T-helper 2 cell treated with Interferon-gamma antibody and Interleukin-4, amounts not matched to agents 100 ng/mL and 5 ng/mL, for 36 hours (primary cell): ENCODE measurements at places on chromosomes 6 and 20. TPM values are rescaled to one million over a fixed set of nuclear protein-coding genes. Genes with fewer than 3 reads are reported as not detected.

SNTA1 gene
- total RNA-seq = 2.5 and 2.6 TPM in 2 replicates

HLA-DRA gene
- total RNA-seq = 81.8 and 88.4 TPM in 2 replicates

MICA gene
- 9.3 and 11.8 TPM in 2 replicates for total RNA-seq

CRISP2 gene
- total RNA-seq = not detected in 2 replicates

FHL5 gene
- total RNA-seq = not detected in 2 replicates

GATA5 gene
- not detected in 2 replicates for total RNA-seq

CD40 gene
- total RNA-seq = 0.43 and 0.61 TPM in 2 replicates

GPX5 gene
- not detected in 2 replicates for total RNA-seq

BTN1A1 gene
- not detected in 2 replicates for total RNA-seq

KIFC1 gene
- 123 and 127 TPM in 2 replicates for total RNA-seq

SLC35F1 gene
- not detected in 2 replicates for total RNA-seq

UBD gene
- total RNA-seq = 0.61 and 1.0 TPM in 2 replicates

TNNC2 gene
- 0.36 TPM in 1 of 2 replicates, not detected in the other for total RNA-seq

CHD6 gene
- 34.2 and 34.9 TPM in 2 replicates for total RNA-seq

CDH4 gene
- total RNA-seq = 0.05 TPM in 1 of 2 replicates, not detected in the other

NRSN1 gene
- not detected in 2 replicates for total RNA-seq

TBX18 gene
- not detected in 2 replicates for total RNA-seq

BPIFA1 gene
- not detected in 2 replicates for total RNA-seq

AIF1 gene
- total RNA-seq = 67.9 and 70.2 TPM in 2 replicates

BMP5 gene
- total RNA-seq = not detected in 2 replicates

KIZ gene
- total RNA-seq = 12.1 and 15.5 TPM in 2 replicates

SCUBE3 gene
- total RNA-seq = not detected in 2 replicates

THBD gene
- not detected in 2 replicates for total RNA-seq

ULBP1 gene
- total RNA-seq = 0.27 and 0.39 TPM in 2 replicates

SCAND1 gene
- 35.4 and 37.9 TPM in 2 replicates for total RNA-seq

SIRPD gene
- 0.20 and 0.23 TPM in 2 replicates for total RNA-seq

SYCP2 gene
- total RNA-seq = 8.5 and 9.0 TPM in 2 replicates

WFDC5 gene
- total RNA-seq = not detected in 2 replicates

SLC26A8 gene
- not detected in 2 replicates for total RNA-seq

SLC22A2 gene
- not detected in 2 replicates for total RNA-seq

MACROD2 gene
- not detected in 2 replicates for total RNA-seq

CPNE5 gene
- 2.2 and 2.5 TPM in 2 replicates for total RNA-seq

GPRC6A gene
- total RNA-seq = not detected in 2 replicates

RBBP8NL gene
- not detected in 2 replicates for total RNA-seq

CCN5 gene
- total RNA-seq = not detected in 2 replicates

PPP1R14C gene
- total RNA-seq = 0.27 TPM in 1 of 2 replicates, not detected in the other

ALDH8A1 gene
- total RNA-seq = 2.7 and 2.9 TPM in 2 replicates

HEY2 gene
- not detected in 2 replicates for total RNA-seq

TXLNB gene
- total RNA-seq = 0.36 and 0.55 TPM in 2 replicates

RHAG gene
- not detected in 2 replicates for total RNA-seq

ID1 gene
- total RNA-seq = 0.18 and 0.59 TPM in 2 replicates

GPX6 gene
- total RNA-seq = not detected in 2 replicates

RUNX2 gene
- total RNA-seq = 34.7 and 39.3 TPM in 2 replicates

ADAT2 gene
- 21.5 and 21.8 TPM in 2 replicates for total RNA-seq

ZFAND3 gene
- total RNA-seq = 34.6 and 38.3 TPM in 2 replicates

TRIM15 gene
- 0.25 TPM in 1 of 2 replicates, not detected in the other for total RNA-seq

NT5DC1 gene
- 47.9 TPM in 2 replicates for total RNA-seq

CFB gene
- not detected in 2 replicates for total RNA-seq

CCDC170 gene
- not detected in 2 replicates for total RNA-seq

NRN1 gene
- total RNA-seq = 0.86 and 1.1 TPM in 2 replicates

SLC32A1 gene
- not detected in 2 replicates for total RNA-seq

ZSCAN23 gene
- 0.43 and 0.86 TPM in 2 replicates for total RNA-seq

GTSF1L gene
- 0.23 TPM in 1 of 2 replicates, not detected in the other for total RNA-seq

C6orf15 gene
- not detected in 2 replicates for total RNA-seq
